Activated naive CD4-positive, alpha-beta T cell treated with anti-CD3 and anti-CD28 coated beads for 36 hours (primary cell): ENCODE measurements at places on chromosomes 11 and 22. TPM values are rescaled to one million over a fixed set of nuclear protein-coding genes. Genes with fewer than 3 reads are reported as not detected.

DNA sequence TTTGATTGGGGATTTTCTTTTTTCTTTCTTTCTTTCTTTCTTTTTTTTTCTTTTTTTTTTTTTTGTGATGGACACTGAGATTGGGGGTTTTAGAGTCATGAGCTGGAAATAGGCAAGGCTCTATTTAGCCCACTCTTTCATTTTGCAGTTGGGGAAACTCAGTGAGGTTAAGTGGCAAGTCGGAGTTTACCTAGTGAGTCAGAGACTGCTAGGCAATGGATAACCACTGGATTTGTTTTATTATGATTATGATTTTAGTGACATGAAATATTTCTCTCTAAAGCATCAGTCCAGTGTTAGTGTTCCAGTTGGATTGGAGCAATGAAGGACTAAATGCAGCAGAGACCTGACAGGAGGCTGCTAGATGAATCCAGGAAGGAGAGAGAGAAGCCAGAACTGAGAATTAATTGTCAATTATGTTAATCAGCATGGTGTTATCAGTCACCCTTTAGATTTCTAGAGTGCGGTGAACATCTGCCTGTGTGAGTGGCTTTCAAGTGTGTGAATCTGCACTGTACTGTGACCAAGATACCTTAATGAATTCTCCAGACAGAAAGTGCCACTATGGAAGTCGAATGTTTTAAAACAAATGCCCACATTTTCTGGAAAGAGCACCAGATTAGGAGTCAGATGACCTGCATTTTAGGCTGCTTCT is 10.9 kb downstream of the BMAL1 start:
- H3K27ac ChIP-seq: peak overlapping the region; percentile 42
- H3K4me1 ChIP-seq: peaks cover 75% of the 10 kb centered on the region
- H3K36me3 ChIP-seq: peaks cover 8% of the 10 kb centered on the region

CABP4 gene
- 1.4 TPM for total RNA-seq

DNA sequence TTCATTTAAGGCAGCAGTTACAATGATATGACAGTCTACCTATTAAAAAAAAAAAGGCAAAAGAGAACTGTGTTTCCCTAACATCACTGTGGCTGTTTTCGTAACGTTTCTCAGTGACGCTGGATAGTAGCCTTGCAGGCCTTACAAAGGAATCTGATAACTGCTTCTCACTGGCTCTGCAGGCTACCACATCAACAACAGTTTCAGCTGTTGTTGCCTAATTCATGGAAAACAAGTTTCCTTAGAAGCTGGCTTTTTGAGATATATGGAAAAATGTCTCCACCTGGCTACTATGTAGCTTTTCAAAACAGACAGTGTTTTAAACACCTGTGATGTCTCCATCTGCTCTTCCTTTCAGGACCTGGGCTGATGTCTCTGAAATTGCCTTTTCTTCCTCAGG is 3.8 kb downstream of the OR51V1 start:
- no peaks in the 10 kb centered on the region for H3K4me1 ChIP-seq
- no peak for DNase-seq
- peaks cover 2% of the 10 kb centered on the region for H3K27me3 ChIP-seq
- H3K27ac ChIP-seq: no peak overlapping the region
- H3K4me3 ChIP-seq: no peak overlapping the region

GRCh38 chr22:47591709-47592108 is 829.3 kb downstream of the TBC1D22A start:
- no peak overlapping the region for H3K27ac ChIP-seq
- H3K4me3 ChIP-seq: no peak overlapping the region
- H3K27me3 ChIP-seq: peaks cover 9% of the 10 kb centered on the region
- H3K36me3 ChIP-seq: no peaks in the 10 kb centered on the region

TOB2 gene
- total RNA-seq: 16.4 TPM

- no peak for DNase-seq
- H3K27me3 ChIP-seq: no peaks in the 10 kb centered on the region
- H3K36me3 ChIP-seq: no peaks in the 10 kb centered on the region
These were observed 1038.5 kb downstream of the OPCML start for GRCh38 chr11:132493801-132494200.
